ENCODE measurements at places on chromosomes 7 and 10. TPM values are rescaled to one million over a fixed set of nuclear protein-coding genes. Genes with fewer than 3 reads are reported as not detected.
A peak's percentile ranks its signal among the peaks of the same experiment; 100 is the strongest.

C10orf67 gene
- total RNA-seq, result 1.3 TPM

- H3K27ac ChIP-seq, result no peak overlapping the region
- no peaks in the 10 kb centered on the region for H3K27me3 ChIP-seq
- no peak for DNase-seq
- H3K4me3 ChIP-seq, result no peak overlapping the region
- H3K36me3 ChIP-seq, result no peaks in the 10 kb centered on the region
Measured at GRCh38 chr10:132363921-132364593, 32.1 kb downstream of the LRRC27 start.

- no peak for DNase-seq
- H3K27me3 ChIP-seq, result no peaks in the 10 kb centered on the region
- no peak overlapping the region for H3K27ac ChIP-seq
Measured at GRCh38 chr10:21509341-21510240, 15.9 kb downstream of the SKIDA1 start.

FEZF1 gene
- total RNA-seq, result not detected

ABCB4 gene
- total RNA-seq, result not detected

GRCh38 chr7:92421676-92422435, 25.4 kb upstream of the GATAD1 start:
- H3K27me3 ChIP-seq, result no peaks in the 10 kb centered on the region
- H3K36me3 ChIP-seq, result no peaks in the 10 kb centered on the region
- H3K4me1 ChIP-seq, result 0 out of 2 replicates have a peak, but pooled peaks cover 5% of the 10 kb centered on the region
- no peak overlapping the region for H3K4me3 ChIP-seq

- H3K27ac ChIP-seq, result no peak overlapping the region
- H3K4me1 ChIP-seq, result no peaks in the 10 kb centered on the region
- H3K36me3 ChIP-seq, result no peaks in the 10 kb centered on the region
- no peak for DNase-seq
Measured at GRCh38 chr10:96263176-96263575, 8.2 kb downstream of the BLNK start.

DNA sequence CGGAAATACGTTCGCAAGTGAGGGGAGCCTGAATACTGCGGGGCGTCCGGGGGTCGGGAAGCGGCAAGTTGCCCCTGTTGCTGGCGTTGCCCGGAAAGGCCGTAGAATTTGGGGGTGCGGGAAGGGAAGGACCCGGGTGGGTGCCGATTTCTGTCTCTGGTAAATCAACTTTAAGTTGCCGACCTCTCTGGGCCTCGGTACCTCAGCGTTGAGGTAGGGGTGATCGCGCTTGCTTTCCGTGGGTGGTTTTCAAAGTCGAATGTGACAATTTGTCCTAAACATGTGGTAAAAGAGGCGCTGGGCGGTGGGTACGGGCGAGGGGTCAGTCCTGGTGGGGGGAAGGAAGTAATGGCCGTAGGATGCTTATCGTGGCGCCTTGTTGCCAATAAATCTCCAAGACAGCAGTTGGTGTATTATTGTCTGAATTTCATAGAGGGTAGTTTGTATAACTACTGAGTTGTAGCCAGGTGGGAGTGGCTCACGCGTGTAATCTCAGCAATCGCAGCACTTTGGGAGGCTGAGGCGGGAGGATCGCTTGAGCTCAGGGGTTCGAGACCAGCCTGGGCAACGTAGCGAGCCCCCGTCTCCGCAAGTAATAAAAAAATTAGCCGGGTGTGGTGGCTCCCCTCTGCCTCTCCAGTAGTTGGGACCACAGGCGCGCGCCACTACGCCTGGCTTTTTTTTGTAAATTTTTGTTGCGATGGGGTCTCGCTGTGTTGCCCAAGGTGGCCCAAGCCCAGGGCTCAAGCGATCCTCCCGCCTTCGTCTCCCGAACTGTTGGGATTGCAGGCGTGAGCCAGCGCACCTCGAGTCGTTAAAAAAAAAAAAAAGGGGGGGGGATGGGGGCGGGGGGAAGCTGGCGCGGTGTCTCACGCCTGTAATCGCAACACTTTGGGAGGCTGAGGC, 644 bp downstream of the BUD23 start:
- peaks cover 9% of the 10 kb centered on the region for H3K36me3 ChIP-seq
- H3K4me3 ChIP-seq, result peak overlapping the region; percentile 97
- DNase-seq, result peak; percentile 29
- peak overlapping the region; percentile 57 for H3K27ac ChIP-seq

INHBA gene
- total RNA-seq, result 17.3 TPM

- no peak overlapping the region for H3K4me3 ChIP-seq
- no peaks in the 10 kb centered on the region for H3K27me3 ChIP-seq
- no peaks in the 10 kb centered on the region for H3K4me1 ChIP-seq
- no peaks in the 10 kb centered on the region for H3K36me3 ChIP-seq
- H3K27ac ChIP-seq, result no peak overlapping the region
- DNase-seq, result no peak
Measured at GRCh38 chr10:12471135-12471534, 121.8 kb downstream of the CAMK1D start.

- no peaks in the 10 kb centered on the region for H3K27me3 ChIP-seq
- no peaks in the 10 kb centered on the region for H3K36me3 ChIP-seq
- no peak for DNase-seq
- H3K27ac ChIP-seq, result no peak overlapping the region
Measured at GRCh38 chr10:98885378-98885777, 350.3 kb downstream of the HPSE2 start.

DNA sequence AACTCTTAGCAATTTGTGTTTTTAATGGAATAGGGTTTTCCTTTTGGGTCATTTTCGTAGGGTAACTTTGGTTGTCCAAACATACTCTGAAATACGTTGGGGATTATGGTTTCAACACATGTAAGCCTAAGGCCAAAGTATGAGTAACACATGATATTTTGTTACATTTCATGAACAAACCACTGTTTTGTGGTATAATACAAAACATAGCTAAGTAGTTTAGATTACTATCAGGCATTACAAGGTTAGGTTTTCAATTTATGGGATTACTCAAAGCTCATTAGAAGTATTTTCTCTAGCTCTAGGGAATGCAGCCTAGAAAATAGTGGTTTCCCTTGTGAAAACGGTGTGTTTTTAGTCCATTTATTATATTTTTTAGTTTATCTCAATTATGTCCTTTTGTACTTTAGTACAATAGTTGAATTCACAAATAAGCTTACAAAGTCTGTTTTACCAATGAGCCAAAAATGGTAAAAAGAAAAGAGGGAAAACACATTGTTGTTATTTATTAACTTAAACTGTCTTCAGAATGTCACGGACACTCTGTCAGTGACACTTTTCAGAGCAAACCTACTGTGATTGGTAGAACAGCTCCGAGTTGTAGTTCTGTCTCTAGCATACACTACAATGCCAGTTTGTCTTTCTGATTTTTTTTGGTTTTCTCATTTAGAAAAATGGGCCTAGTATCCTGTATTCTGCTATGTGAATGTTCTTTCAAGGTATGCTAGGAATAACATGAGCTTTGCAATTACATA, 473.7 kb downstream of the SUGCT start:
- H3K4me1 ChIP-seq, result no peaks in the 10 kb centered on the region
- H3K27ac ChIP-seq, result no peak overlapping the region
- no peak overlapping the region for H3K4me3 ChIP-seq
- H3K27me3 ChIP-seq, result no peaks in the 10 kb centered on the region
- DNase-seq, result no peak
- H3K36me3 ChIP-seq, result no peaks in the 10 kb centered on the region

DNA sequence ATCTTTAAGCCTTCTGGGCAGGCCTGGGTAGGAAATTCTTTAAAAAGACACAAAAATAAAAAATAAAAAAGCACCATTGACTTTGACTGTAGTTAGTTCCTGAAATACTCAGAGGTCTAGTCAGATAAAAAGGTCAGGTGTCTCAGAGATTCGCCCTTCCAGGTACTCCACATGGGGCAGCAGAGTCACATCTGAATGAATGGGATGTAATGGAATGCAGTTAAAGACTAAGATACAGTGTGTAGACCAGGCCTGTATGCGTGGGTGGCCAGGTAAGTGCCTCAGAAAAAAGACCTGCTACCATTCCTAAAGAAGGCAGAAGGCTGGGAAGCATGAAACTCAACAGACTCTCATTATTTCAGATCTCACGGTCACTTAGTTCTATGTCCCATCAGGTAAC, 68.6 kb upstream of the SEM1 start:
- H3K4me1 ChIP-seq, result no peaks in the 10 kb centered on the region
- no peaks in the 10 kb centered on the region for H3K36me3 ChIP-seq
- no peak overlapping the region for H3K4me3 ChIP-seq
- DNase-seq, result no peak

DNA sequence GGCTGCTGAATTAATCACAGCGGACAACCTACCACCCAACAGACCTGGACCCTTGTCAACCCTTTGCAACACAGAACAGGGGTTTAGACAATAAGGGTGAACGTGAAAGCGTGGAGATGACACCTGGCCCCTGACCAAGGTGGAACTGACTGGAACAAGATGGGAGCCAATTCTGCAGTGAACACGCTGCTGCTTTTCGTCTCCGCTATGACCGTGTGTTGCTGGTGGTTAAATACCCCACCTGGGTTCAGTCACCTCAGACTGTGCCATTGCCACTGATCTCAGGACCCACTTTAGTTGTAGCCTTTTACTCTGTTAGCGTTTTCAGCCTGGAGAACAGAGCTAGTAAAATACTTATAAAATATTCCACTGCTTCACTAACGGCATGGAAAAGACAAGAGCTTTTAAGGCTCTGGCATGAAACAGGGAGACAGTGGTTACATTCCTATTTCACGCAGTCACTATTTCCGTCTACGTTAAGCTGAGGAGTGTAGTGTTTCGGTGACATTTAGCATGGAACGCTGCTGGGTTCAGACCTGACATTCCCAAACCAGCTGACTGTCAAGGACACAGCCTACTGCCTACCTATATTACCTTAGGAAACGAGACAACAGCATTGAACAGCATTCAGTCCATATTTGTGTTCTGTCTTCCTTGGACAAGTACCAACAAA, 119.5 kb upstream of the PRSS1 start:
- H3K27me3 ChIP-seq, result no peaks in the 10 kb centered on the region
- no peak overlapping the region for H3K4me3 ChIP-seq
- H3K36me3 ChIP-seq, result no peaks in the 10 kb centered on the region
- DNase-seq, result no peak
- no peaks in the 10 kb centered on the region for H3K4me1 ChIP-seq

GRCh38 chr7:139026551-139026950, 9.3 kb downstream of the ZC3HAV1L start:
- DNase-seq, result no peak
- H3K4me1 ChIP-seq, result no peaks in the 10 kb centered on the region
- peaks cover 53% of the 10 kb centered on the region for H3K36me3 ChIP-seq
- H3K27ac ChIP-seq, result no peak overlapping the region

GBX1 gene
- total RNA-seq, result not detected

CTAGE15 gene
- 0.20 TPM for total RNA-seq

DNA sequence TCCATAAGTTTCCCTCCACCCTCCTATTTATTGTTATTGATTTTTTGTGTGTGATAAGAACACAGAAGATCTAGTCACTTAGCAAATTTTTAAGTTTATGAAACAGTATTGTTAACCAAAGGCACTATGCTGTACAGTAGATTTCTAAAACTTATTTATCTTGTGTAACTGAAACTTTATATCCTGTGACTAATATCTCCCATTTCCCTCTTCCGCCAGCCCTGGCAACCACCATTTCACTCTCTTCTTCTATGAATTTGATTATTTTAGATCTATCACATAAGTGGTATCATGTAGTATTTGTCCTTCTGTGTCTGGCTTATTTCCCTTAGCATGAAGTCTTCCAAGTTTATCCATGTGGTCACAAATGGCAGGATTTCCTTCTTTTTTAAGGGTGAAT, 144.3 kb upstream of the INHBA start:
- no peaks in the 10 kb centered on the region for H3K4me1 ChIP-seq
- no peak overlapping the region for H3K4me3 ChIP-seq
- H3K27ac ChIP-seq, result no peak overlapping the region
- H3K27me3 ChIP-seq, result peaks cover 7% of the 10 kb centered on the region
- no peak for DNase-seq
- no peaks in the 10 kb centered on the region for H3K36me3 ChIP-seq

DNTT gene
- total RNA-seq, result not detected

DNA sequence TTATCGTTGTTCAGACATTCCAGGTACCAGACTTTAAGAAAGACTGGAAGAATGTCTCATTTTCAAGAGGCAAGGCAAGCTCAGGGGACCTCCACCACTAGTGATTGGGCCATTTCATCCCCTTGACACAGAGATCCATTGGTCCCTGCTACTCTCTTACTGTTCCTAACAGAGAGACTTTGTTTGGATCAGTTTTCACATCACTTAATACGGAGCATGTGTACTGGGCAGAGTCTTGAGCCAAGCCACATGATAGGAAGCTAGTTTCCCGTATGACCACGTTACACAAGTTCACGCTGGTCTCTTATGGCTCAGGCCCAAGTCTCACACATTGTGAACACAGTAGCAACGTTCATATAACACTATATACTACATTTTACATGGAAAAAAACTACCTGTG, 269.9 kb downstream of the BAMBI start:
- DNase-seq, result no peak
- no peaks in the 10 kb centered on the region for H3K27me3 ChIP-seq
- H3K36me3 ChIP-seq, result no peaks in the 10 kb centered on the region

DNA sequence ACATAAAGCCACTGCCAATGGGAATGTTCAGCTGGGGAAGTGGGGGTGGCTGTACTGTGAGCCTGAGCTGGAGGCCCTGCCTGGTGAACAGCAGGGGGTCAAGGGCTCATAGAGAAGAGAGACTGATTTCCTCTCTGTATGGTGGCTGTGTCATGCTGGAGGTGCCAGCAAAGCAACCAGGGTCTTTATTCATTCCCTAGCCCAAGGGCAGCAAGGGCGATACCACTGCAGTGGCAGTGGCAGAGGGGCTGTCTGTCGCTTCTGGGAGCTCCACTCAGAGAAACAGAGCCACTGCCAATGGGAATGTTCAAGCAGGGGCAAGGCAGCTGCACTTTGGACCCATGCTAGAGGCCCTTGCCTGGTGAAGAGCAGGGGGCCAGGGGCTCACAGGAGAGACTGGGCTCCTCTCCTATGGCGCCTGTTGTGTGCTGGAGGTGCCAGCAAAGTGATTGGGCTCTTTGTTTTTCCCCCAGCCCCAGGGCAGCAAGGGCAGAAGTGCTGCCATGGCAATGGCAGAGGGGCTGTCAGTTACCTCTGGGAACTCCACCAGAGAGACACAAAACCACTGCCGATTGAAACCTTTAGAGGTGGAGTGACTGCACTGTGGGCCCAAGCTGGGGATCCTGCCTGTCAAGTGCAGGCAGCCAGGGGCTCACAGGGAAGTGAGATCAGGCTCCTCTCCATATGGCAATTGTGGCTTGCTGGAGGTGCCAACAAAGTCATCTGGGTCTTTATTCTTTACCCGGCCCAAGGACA, 545.1 kb downstream of the SH2D4B start:
- H3K36me3 ChIP-seq, result no peaks in the 10 kb centered on the region
- H3K27ac ChIP-seq, result no peak overlapping the region
- no peak for DNase-seq
- no peaks in the 10 kb centered on the region for H3K4me1 ChIP-seq
- no peaks in the 10 kb centered on the region for H3K27me3 ChIP-seq

PTF1A gene
- not detected for total RNA-seq

TEX47 gene
- total RNA-seq, result not detected

SPDYE9 gene
- total RNA-seq, result not detected

DNA sequence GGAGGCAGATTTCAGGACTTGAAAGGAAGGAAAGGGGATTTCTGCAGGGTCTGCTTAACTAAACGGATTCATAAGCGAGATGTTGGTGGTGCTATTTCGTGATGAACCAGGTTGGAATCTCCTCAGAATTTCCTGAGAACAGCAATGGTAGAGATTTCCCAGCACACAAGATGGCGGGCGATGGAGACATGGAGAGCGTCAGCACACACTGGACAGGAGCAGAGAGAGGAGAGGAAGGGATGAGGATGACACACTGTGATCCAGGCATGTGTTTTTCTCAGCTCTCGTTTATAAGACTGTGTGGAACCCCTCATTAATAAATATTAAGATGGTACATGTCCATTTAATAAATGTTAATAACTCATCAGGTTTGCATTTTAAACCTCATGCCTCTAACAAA, 43.9 kb upstream of the LYZL1 start:
- DNase-seq, result no peak
- H3K27ac ChIP-seq, result no peak overlapping the region
- H3K4me1 ChIP-seq, result no peaks in the 10 kb centered on the region

C10orf105 gene
- not detected for total RNA-seq
